ENCODE measurements at places on chromosomes 2 and 18.

DNA sequence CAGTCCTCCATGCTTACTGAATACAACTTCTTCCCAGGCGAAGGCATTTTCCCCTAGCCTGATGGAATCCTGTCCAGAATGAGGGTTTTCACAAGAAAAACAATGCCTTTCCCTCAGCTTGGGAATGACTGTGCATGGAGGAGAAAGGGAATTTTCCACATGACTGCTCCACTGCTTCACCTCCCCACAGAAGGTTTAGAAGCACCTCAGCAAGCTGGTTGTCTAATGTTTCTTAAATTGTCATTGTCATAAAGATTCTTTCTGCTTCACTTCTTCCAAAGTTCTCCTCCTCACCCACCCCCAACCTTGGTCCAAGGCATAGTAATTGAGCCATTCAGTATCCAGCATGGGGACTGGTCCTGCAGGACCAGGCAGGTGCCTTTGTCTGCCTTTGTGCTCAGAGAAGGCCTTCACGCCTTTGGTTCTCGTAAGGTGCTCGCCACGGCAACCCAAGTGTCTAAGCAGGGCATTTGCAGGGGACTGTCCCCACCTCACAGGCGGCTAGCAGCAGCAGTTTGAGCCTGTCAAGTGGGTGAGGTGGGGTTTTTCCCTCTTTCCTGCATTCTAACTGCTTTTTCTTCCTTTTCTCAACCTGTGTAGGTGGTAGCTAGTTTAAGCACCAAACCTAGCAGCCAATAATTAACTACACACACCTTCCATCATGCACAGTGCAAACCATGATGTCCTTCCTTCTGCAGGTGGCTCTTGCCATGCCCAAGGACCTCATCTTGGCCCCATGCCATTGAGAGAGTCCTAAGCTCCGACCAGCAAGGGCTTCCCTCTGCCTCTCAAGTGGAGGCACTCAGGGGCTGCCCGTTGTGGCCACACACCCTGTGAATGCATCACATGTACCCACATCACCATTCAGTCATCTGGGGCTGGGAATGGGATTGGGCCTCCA, 65.7 kb upstream of the BCL2L11 start:
- no peak for DNase-seq

- no peak for DNase-seq
Measured at GRCh38 chr2:34337735-34338134, 738.6 kb upstream of the FAM98A start.

GRCh38 chr2:205030695-205031094, 485.4 kb downstream of the PARD3B start:
- no peak for DNase-seq

DNA sequence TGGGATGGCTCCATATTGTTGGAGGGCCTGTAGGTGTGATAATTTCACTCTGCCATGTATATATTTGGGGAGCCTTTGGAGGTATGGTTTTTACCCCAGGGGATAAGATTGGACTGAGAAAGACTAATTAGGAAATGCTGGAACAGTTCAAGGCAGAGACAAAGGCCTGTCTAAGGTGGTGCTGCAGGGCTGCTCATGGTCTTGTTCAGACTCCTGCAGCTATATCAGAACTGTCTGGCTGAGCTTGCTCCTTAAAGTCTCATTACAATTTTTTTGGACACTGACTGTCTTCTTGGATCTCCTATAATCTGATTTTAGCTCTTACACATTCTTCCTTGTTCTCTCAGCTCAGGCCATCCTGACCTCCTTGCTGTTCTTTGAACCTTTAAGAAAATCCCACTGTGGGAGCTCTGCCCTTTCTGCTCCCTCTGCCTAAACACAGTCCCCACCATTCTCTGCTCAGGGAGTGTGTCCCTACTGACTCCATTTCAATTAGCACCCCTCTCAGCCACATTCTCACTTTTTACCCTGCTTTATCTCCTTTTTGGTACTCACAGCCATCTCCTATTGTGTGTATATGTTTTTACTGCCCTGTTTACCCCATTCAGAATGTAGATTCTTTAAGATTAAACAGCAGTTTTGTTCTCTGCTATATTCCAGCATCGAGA, 468.7 kb upstream of the FANCL start:
- DNase-seq, result no peak

- no peak for DNase-seq
Measured at GRCh38 chr2:100004348-100004884, 138.0 kb downstream of the AFF3 start.

DNA sequence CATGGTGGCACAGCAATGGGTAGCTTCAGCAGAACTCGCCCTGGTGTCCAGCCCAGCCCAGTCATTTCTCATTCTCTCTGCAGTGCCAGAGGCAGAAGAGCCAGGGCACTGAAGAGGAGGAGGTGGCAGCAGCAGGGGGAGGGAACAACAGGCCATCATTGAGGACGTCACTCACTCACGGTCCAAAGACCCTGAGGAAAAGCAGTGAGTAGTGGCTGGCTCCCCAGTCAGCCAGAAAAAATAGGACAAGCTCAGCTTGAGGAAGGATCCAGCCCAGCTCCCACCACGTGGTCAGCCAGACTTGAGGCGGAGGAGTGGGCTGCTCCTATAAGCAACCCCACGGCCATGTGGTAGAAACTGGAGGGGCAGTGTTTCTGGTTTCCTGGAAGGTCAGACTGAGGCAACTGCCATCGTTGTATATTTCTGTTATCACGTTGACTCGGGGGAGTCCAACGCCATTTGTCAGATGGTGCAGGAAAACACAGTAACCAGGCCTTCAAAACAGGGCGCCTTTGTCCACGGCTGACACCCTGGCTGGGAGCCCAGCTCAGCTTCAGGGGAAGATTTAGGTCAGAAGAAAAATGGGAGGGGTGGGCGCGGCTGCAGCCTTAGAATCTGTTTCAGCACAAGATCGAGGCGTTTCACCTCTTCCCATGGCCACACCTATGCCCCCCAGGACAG, 19.0 kb upstream of the TMEM247 start:
- no peak for DNase-seq

DNA sequence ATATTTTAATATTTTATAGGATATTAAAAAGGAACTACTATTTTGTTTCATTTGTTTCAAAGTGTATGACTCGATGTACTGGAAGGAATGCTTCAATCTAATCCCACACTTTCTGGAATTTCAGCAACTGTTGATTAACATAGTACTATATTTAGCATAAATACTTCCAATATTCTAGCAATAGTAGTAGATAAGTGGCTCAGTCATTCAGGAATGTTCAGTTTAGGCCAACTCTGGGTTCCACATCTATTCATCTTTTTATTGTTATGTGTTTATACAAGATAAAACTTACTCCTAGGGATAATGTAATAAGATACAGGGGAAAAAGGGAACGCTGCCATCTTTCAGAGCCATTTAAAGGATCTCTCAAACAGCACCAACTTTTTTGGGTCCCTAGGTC, 22.3 kb upstream of the ORC2 start:
- DNase-seq, result no peak

GRCh38 chr2:62941413-62941812, 109.2 kb upstream of the OTX1 start:
- no peak for DNase-seq

- DNase-seq, result no peak
Measured at GRCh38 chr2:202510911-202511310, 123.9 kb upstream of the FAM117B start.

DNA sequence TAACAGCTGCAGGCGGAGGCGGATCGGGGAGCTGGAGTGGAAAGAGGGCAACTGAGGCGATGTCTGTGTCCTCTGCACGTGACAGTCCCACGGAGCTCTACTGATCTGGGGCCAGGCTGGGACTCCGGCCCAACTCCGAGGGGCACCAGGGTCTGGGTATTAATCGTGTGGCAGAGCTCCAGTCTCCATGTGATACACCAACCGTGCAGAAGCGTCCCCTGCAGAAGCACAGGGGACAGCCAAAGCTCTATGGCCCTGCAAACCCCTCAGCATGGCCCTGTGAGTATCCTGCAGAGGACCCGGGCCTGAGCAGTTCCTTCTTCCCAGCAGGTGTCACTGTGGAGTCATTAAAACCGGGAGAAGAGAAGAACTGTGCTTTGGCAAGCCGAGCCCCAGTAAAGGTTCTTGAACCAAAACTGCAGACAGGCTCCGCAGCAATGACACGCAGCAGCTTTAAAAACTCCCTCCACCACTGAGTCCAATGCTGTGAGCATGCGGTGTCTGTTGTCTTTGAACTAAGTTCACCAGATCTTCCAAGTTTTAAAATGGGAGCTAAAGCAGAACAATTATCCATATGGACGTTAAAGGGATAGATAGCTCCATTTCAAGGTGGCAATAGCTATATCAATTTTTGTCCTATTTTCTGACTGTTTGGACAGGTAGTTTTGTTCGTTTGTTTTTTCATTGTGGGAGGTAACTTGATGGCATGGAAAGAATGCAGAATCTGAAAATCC, 79.4 kb downstream of the TMEM182 start:
- DNase-seq, result no peak

DNA sequence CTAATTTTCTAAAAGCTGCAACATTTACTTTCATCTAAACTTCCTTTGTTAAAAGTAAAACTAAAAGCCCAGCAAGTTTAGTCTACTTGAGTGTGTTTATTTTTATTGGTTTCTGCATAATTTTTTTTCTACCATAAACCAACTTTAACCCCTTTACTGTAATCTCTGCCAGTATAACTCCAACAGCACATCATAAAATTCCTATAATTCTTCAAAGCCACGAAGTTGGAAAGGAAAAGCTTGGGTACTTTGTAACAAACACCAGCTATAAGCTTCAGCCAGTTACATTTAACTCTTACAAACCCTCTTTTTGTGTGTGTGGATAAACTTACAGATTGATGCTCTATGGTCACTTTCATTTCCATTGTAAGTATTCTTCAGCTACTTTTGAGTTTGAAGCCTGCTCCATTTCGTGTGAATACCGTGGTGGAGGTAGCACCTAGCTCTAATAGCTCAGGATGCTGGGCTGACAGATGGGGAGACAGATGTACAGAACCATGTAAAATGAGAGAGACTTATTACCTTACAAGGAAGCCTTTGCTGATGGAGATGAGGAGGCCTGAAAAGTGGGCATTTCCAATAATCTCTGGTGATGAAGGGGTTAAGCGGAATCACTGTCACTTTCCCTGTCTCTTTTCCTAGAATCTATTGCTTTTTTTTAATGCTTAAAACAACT, 42.5 kb downstream of the ZEB2 start:
- DNase-seq, result no peak

- DNase-seq, result no peak
Measured at GRCh38 chr2:74707837-74708236, 53.8 kb downstream of the SEMA4F start.

- DNase-seq, result no peak
Measured at GRCh38 chr2:48910961-48911360, 155.4 kb upstream of the LHCGR start.

DNA sequence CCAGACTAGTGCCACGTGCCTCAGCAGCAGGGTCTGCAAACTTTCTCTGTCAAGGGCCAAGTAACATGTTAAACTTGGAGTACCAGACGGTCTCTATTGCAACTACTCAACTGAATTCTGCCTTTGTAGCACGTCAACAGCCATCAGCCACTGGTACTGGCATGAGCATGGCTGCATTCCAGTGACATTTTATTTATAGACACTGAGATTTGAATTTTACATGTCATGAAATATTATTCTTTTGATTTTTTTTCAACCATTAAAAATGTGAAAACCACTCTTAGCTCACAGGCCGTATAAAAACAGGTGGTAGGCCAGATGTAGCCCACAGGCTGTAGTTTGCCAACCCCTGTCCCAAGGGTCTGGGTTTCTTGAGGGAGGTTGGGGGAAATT, 199.7 kb downstream of the TPGS2 start:
- no peak for DNase-seq

DNA sequence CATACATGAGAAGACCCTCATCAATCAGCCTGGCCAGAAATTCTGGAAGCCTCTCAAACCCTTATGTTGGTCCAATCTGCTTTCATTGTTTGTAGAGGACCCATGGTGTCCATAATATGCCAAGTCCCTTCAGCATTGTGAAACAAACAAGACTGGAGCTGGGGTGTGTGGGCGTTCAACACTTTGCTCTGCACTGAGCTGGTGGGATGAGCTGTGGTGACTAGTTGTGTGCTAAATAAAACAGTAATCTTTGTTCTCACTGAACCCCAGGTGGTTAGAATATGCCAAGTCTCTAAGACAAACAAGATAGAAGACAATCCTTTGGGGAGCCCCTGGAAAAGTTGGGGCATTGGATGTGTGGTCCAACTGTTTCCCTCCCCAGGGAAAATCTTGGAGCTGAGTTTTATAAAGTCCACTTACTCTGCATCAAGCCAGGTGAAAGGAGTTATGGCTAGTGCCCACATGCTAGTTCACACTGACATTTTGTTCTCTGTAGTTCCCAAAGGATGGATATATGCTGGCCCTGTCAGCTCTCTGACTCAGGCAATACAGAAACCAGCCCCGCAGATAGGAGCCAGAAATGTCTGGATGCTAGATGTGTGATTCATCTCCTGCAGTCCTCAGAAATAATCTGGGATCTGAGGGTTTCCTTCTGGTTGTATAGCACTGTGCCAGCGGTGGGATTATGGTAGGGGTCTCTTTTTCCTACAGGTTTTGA, 260.2 kb downstream of the TMX3 start:
- no peak for DNase-seq

DNA sequence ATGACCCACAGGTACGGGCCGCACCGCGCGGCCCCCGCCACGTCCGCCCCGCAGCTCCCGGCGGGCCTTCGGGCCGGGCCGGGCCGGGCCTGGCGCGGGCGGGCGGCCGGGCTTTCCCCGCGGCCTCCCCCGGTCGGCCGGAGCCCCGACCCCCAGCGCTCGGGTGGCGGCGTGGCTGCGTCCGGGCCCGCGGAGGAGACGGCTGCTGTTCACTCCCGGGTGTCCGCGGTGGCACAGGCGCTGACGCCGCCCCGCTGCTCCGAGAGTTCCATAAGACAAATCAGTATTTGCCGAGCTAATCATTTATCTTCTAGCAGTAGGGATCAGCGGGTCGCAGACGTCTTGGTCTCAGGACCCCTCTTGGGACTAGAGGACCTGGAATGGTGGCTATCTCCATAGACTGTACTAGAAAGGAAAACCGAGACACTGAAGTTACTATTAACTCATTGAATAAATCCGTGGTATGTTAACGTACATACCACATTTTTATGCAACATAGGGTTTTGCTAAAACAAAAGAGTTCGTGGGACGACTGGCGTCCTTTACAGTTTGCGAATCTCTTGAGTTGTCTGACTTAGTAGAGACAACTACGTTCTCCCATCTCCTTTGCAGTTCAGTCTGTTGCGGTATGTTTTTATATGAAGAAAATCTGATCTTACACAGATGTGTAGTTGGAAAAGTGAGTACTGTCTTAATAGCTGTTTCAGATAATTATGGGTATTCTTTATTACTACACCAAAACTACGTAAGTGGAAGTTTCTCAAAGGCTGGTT, 500 bp downstream of the LIMS1 start:
- DNase-seq, result no peak

DNA sequence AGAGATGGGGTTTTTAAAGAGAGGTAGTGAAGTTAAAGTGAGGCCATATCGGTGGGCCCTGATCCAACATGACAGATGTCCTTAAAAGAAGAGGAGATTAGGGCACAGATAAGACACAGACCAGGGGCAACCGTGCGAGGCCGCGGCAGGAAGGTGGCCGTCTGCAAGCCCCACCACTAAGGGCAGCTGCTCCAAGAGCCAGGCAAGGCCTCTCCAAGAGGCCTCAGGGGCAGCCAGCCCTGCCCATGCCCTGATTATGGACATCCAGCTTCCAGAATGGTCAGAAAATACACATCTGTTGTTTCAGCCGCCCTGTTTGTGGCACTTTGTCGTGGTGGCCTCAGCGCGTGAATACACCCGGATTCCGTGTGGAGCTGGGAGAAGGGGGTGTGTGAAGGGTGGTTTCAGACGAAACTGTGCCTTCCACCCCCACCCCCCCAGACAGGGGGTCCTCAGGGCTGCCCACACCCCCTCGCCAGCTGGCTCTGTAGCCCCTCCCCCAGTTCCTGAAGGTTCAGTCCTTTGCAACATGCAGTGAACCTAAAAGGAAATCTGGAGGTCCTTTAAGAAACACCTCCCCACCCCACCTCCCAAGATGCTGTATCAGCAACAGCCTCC, 74.1 kb upstream of the SMAD7 start:
- DNase-seq, result no peak

All from cortex of kidney (tissue), 1 donor.